Glomerular endothelial cell (primary cell): ENCODE measurements at places on chromosomes 16 and 17. TPM values are rescaled to one million over a fixed set of nuclear protein-coding genes. Genes with fewer than 3 reads are reported as not detected.

Gene EFNB3
- total RNA-seq = 0.87 and 2.1 TPM in 2 replicates

- no peak for DNase-seq
Measured at GRCh38 chr17:31318851-31319661, 2.4 kb downstream of the EVI2A start.

Gene SRCAP
- total RNA-seq = 19.8 and 49.5 TPM in 2 replicates

DNA sequence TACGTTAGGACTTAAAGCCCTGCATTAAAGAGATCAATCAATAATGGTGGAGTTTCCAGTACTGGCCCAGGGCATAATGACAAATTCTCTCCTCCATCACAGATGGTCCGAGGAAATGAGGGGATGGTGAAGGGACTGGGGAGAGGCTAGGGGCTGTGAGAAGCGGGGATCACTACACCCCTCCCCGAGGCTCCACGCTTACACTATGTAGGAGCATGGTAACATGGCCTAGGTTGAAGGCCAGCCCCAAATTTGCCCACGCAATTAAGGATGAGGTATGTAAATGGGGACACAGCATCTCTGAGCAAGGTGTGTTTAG lies 8.0 kb upstream of the AKTIP start:
- no peak for DNase-seq

DNA sequence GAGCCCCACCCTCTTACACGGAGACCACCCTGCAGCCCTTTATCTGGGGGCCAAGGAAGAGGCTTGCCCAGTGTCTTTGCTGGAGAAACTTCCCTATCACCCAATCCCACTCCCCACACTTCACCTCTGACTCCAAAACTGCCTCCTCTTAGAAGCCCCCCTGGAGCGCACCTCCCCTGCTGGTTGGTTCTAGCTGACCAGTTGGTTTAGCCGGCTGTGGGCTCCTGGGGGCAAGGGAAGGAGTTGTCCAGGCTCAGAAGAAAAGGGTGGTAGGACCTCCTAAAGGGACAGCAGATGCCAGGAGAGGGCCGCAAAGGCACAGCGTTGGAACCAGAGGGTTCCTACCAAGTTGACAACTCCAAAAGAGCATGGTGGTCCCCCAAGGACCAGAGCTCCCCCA lies 2.0 kb downstream of the BCAR1 start:
- DNase-seq = no peak

DNA sequence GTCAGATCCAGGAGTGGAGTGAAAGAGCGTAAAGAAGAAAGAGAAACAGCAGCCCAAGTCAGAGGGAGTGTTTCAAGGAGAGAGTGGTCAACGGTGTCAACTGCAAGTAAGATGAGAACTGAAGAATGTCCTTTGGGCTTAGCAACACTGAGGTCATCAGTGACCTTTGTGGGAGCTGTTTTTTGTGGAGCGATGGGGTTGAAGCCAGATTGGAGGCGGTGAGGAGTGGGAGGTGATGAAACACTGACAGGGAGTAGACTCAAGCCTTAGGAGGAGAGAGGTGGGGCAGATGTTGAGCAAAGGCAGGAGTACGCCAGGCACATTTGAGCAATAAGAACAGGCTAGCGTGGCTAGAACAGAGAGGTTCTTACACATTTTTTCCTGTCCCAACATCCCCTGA lies 103.7 kb upstream of the GNAO1 start:
- DNase-seq = no peak

Gene CFAP52
- not detected in 2 replicates for total RNA-seq

DNA sequence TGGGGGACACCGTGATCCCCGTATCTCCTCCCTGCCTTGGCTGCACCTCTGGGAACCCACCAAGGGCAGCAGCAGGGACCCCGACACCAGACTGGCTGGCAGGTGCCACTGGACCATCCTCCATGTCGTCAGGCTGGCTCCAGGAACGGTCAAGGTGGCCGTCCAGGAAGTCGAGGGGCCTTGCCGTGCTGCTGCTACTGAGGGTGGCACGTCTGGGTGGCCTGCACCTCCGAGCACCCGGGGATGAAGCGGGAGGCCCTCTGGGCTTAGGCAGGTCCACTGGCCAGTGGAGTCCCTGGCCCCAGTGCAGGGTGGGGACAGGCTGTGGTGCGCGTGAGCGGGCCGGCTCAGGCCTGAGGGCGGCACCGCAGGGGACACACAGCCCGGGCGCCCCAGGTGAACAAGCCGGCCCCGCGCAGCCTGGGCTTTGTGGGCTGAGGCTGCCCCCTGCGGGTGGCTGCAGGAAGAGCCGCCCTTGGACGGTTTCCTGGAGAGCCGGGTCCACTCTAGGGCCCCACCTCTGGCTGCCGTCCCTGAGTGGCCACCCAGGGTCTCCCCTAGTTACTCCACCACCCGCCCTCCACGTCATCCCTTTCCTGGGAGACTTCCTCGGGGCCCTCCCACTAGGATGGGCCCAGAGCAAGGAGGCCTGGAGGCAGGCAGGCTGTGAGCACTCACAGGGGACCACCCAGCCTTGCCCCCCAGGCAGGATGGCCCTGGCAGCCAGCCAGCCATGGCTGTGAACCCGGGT lies 42.8 kb upstream of the ZC3H18 start:
- no peak for DNase-seq

GRCh38 chr17:45775576-45776011 lies 8.5 kb upstream of the CRHR1 start:
- no peak for DNase-seq

- no peak for DNase-seq
Measured at GRCh38 chr16:47873434-47873833, 282.4 kb downstream of the ABCC12 start.

GRCh38 chr17:38533866-38534497 lies 71.8 kb downstream of the SRCIN1 start:
- DNase-seq = no peak

Gene KRTAP4-1
- not detected in 2 replicates for total RNA-seq

Gene PALB2
- 9.5 and 10.6 TPM in 2 replicates for total RNA-seq

GRCh38 chr16:66538910-66539309 lies 11.0 kb downstream of the TK2 start:
- no peak for DNase-seq

DNA sequence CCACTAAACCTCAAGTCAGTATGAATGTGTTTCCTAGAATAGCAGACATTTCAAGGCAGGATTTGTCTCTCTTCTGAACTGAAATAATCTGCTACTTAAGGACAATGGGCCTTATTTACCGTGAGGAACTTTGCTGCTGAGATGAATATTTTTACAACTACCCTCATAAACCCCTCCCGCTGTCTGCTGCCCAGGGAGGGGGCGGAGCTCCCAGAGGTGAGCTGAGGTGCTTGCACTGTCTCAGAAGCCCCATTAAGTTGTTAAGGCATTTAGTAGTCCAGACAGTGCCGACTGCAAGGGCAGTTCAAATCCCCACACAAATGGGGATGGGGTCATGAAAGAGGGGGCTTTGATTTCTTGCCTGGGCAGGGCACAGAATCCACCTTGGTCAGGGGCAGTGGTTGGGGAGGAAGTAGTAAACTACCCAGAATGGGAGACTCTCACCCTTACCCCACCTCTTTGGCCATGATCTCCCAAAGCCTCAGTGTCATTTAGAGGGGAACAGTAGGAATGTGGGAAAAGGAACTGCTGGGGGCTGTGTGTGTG lies 19.2 kb downstream of the HNF1B start:
- no peak for DNase-seq

Gene KRTAP9-3
- total RNA-seq = not detected in 2 replicates

GRCh38 chr16:10601444-10602408 lies 21.3 kb upstream of the EMP2 start:
- no peak for DNase-seq

DNA sequence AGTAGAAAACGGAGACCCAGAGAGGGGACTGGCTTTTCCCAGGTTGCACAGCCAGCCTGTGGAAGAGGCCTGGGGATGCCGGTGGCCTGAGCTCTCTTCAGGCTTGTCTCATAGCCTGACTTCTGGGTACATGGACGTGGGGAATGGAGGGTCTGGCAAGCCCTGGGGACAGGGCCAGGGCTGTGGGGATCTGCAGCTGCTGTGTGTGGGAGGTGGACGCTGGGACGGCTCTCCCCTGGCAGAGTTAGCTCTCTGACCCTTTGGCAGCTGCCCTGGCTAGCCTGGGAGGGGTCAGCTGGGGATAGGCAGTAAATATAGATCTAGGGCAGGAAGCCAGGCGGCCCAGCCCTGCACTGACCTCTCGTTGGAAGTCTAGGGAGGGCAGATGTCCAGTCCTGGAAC lies 20.5 kb downstream of the SLC4A1 start:
- no peak for DNase-seq

Gene WDR59
- 20.2 and 23.7 TPM in 2 replicates for total RNA-seq

Gene MYH3
- 0.23 and 0.39 TPM in 2 replicates for total RNA-seq

Gene SGCA
- total RNA-seq = not detected in 2 replicates

- no peak for DNase-seq
Measured at GRCh38 chr17:57530508-57530907, 214.6 kb downstream of the CCDC182 start.

- no peak for DNase-seq
Measured at GRCh38 chr16:68065716-68066305, 19.4 kb upstream of the NFATC3 start.

DNA sequence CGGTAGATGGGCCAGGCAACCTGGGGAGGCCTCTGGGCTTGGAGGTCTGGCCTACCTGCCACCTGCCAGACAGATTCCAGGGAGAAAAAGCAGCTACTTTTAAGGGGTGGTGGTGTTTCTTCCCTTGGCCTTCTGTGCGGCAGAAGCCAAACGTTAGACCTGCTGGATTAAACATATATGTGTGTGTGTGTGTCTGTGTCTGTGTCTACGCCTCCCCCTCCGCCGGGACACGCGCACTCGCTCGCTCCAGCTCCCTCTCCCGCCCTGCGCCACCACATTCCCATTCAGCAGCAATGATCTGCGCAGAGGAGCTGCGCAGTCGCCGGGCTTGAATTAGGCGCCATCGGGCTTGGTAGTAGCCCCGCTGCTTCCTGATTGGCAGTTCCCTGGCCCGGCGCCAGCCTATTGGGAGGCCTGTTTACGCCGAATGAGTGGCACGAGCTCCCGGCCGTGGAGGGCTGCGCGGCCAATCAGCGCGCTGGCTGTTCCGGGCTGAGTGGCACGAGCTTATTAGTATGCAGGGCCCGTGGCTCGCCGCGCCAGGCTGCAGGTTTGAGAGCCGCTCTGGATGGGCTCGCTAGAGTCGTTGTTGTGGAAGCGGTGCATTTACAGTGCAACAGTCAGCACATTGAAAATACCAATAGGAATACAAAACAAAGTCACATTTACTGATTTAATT lies at the start of gene BAHCC1:
TSS of gene BAHCC1 (plus strand) at position 537 of the 679 bp plus-strand sequence. CDS start 4,283 bp downstream, outside the sequence.
- DNase-seq = peak; percentile 94

Gene VMO1
- total RNA-seq = 0.44 TPM in 1 of 2 replicates, not detected in the other

Gene PMP22
- total RNA-seq = 267 and 271 TPM in 2 replicates

Gene ERCC4
- 6.4 and 8.2 TPM in 2 replicates for total RNA-seq

DNA sequence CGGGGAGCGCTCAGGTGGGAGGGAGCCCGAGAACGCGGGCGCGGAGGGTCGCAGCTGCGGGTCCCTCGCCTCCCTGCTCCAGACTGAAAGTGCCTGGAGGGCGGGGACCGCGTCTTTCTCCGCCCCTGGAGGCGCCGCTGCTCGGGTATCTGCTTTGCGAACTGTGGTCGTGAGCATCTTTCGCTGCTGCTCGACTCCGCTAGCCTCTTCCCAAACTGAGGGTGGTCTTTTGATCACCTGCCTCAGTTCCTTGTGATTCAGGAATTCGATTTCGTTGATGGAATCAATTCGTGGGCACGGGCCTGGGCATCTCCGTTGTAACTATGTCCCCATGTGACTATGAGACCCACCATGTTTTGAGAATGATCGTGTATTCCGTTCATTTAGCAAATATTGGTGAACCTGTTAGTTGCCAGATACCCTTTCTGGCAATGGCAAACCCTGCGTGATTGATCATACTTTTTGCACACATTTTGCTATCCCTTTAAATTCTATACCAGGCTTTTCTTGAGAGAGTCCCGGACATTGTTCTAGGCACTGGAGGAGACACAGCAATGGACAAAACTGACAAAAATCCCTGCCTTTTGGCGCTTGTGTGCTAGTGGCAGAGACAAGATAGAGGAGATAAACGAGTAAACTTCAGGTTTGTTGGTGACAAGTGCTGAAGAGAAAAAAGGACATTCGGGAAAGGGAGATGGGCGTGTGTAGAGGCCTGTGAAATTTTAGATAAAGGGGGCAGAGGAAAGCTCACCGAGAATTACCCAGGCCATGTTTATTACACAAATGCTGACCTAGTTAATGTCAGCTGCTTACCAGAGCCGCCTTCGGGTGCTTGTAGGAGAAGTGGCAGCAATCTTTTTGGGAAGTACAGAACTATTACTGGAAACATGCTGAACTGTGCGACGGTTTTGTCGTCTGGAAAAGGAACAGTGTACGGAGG lies 948 bp downstream of the UTP18 start:
- no peak for DNase-seq

DNA sequence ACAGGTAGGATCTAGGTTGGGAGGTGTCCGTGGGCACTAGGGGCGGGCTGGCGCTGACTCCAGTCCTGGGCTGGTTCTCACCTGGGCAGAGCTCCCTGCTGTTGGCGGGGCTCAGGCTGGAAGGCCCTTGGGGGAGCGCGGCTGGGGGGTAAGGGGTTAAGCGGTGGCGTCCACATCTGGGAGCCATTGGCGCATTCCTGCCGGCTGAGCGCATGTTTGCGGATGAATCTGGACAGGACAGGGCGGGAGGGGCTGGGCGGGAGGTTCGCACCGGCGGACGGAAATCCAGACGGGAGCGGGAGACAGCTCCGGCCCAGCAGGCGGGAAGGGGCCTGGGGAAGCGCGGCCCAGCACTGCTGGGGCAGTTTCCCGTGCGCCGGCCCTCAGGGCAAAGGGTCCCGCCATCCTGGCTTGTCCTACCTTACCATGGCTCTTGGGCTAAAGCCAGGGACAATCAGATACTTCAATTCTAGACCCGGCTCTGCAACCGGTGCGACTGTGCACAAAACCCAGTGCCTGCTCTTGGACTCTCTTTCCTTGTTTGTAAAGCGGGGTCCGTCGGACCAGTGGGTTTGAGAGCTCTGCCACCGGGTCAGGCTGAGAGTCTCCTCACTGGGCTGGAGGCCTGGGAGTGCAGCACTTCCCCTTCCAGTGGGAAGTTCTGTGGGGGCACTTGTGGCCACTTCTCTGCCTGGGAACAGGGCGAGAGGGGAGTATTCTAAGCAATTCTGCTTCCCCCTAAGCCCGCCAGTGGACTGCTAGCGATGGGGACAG lies 7.8 kb downstream of the RARA start:
- DNase-seq = no peak

GRCh38 chr17:67746704-67747571 lies 29.2 kb downstream of the NOL11 start:
- DNase-seq = no peak

Gene MIS12
- 7.5 and 13.2 TPM in 2 replicates for total RNA-seq

Gene CHST5
- 0.12 TPM in 1 of 2 replicates, not detected in the other for total RNA-seq

GRCh38 chr16:81624760-81625543 lies 154.1 kb upstream of the PLCG2 start:
- DNase-seq = peak; percentile 55

DNA sequence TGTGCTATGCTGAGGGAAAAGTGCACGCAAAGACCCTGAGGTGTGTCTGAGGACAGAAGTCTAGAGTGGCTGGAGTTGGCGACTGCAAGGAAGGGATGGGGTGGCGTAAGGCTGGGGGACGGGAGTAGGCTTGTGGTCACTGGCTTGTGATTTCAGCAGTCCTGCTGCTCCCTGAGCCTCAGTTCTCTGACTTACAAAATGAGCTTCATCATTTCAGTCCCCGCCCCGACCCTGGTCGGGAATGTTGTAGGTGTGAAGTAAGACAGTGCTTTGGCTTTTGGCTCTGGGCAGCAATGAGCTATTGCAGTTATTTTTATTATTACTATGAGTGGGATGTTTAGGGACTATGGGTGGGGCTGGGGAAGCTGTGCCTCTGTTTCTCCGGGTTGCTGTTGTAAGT lies 8.6 kb downstream of the ADGRG1 start:
- DNase-seq = no peak

Gene GCSH
- 17.2 and 23.1 TPM in 2 replicates for total RNA-seq
